Stimulated activated CD4-positive, alpha-beta T cell treated with anti-CD3 and anti-CD28 coated beads, Interleukin-4, amount 100 ng/mL, for 4 hours (primary cell): ENCODE measurements at places on chromosomes 1 and 21.

- DNase-seq, result no peak
These were observed 1.1 kb downstream of the ADGRL2 start for GRCh38 chr1:81801651-81802456.

DNA sequence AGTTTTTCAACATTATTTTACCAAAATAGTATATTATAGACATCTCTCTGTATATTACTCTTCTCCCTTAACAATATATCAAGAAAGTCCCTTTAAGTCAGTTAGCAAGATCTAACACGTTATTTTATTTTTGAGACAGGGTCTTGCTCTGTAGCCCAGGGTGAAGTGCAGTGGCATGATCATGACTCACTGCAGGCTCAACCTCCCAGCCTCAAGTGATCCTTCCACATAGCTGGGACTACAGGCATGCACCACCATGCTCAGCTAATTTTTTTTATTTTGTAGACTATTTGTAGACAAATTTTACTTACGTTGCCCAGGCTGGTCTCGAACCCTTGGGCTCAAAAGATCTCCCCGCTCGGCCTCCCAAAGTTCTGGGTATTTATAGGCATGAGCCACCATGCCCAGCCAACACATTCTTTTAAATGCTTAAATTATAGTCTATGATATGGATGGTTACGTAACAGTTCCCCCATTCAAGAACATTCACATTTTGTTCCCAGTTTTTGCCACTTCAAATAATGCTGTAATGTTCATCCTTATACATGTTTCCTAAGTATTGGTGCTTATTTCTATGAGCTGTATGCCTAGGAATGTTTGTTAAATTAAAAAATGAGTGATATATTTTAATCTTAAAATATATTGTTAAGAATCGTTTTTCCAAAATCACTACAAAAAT lies 70.4 kb downstream of the TUT4 start:
- DNase-seq, result no peak

DNA sequence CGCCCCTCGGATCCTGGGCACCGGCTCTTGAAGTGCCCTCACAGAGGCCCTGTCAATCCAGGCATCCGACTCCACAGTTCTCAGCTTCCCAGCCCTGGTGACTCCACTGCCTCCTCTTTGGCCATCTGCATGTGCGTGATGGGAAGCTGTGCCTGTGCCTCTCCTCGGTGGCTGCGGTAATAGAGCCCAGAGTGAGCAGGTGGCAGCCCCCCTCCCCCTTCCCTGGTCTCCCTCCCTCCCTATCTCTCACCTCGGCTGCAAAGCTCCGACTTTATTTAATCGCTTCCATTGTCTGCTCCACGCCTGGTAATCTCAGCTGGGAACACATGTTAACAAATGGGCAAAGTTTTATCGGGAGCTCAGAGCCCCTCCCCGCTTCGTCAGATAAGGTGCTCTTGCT lies 91.9 kb downstream of the IGSF21 start:
- DNase-seq, result no peak

- no peak for DNase-seq
These were observed 3.9 kb upstream of the DBT start for GRCh38 chr1:100253552-100253951.

- no peak for DNase-seq
These were observed 501.3 kb downstream of the OMA1 start for GRCh38 chr1:58045094-58045705.
